ENCODE measurements at places on chromosomes 6 and 20.

- no peak for DNase-seq
Measured at GRCh38 chr6:161066511-161066910, 74.9 kb downstream of the MAP3K4 start.

DNA sequence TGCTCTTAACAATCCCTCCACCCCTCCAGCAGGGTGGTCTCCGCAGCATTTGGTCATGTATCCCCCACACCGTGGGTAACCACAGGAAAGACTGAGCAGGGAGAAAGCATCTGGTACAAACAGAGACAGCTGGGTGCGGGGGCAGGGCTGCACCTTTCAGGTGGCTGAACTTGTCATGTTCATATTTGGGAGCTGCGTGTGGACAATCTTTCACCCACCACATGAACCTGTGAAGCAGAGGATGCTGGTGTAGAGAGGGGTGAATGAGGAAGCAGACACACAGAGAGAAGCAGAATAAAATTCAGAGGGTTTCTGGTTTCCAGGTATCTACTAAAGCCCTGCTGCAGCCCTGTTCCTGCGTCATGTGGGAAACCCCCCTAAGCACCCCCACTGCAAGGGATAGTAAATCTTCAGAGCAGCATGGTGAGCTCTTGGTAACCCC, 8.9 kb downstream of the GFOD1 start:
- DNase-seq = peak; percentile 38

DNA sequence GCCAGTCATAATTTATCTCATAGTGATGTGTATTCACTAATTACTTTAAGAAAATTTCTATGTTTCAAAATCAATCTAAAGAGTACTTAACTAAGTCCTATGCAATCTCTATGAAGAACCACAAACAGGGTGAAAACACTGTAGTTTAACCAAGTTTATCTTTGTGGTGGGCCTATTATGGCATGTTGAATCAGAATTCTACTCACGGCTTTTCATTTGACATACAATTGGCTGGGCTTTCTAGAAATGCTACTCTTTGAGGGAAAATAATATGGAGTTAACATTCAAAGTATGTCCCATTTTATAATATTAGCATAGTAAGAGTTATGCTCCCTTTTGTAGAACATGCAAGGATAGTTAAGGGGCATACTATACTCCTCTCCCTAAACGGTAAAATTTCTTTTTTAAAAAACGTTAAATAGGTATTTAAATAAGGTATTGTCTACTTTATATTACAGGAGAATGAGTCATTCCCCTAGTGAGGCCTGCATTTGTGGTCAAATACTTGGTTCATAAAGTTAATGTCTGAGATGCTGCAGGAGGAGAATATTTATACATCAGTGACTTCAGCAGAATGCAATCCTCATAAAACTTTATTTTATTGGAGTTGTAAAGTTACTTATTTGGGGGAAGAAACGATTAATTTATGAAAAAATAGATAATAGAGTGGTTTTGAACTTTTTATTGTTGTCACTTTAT, 1.8 kb downstream of the MOXD1 start:
- no peak for DNase-seq

DNA sequence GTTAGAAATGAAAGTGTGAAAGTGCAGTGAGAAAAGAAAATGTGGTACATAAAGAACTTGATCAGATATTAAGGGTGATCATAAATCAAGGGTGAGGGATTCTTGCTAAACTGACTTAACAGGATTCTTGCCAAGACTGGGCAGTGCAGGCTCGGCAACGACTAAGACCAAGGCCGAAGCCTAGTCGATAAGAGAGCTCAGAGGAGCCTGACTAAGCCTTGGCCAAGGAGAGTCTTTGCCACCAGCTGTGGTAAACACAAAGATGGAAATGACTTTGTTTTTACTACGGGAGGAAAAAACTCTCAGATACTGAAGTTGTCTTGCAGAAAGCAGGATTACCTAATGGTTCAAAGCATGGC, 196.6 kb downstream of the LY86 start:
- DNase-seq = no peak

GRCh38 chr20:46307139-46307998, 929 bp downstream of the CDH22 start:
- DNase-seq = peak; percentile 96

DNA sequence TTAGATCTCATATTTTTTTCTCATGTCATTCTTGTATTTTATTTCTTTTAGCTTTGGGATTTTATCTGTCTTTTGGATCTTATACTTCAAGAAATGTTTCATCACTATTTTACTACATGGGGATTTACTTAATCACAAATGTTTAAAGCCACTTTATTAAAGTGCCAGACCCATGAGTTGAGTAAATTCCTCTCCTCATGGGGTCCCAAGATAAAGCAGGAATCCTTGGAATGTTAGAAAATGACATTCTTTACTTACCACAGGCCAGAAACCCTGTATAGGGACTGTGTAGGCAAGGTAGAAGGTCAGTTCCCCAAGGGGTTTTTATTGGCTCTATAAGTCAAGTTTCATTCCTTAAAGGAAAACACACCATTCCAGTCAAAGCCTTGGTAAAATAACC, 28.4 kb upstream of the OR2J2 start:
- no peak for DNase-seq

DNA sequence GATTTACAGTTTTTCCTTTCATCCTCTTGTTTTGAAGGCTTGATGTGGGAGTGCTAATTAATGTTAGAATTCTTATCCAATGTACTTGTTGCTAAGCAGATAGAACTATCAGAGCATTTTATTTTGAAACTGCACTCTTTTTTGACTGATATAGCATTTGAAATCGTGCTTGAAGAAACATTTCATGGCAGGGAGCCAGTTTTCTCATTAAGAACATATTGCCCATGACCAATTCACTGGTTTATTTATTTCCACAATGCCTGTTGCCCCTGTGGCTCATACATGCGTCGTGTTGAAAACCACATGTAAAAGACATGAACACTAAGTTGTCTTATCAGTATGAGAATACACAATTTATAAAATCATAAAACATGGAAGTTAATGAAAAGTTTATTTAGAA, 479.7 kb upstream of the FLRT3 start:
- DNase-seq = no peak

DNA sequence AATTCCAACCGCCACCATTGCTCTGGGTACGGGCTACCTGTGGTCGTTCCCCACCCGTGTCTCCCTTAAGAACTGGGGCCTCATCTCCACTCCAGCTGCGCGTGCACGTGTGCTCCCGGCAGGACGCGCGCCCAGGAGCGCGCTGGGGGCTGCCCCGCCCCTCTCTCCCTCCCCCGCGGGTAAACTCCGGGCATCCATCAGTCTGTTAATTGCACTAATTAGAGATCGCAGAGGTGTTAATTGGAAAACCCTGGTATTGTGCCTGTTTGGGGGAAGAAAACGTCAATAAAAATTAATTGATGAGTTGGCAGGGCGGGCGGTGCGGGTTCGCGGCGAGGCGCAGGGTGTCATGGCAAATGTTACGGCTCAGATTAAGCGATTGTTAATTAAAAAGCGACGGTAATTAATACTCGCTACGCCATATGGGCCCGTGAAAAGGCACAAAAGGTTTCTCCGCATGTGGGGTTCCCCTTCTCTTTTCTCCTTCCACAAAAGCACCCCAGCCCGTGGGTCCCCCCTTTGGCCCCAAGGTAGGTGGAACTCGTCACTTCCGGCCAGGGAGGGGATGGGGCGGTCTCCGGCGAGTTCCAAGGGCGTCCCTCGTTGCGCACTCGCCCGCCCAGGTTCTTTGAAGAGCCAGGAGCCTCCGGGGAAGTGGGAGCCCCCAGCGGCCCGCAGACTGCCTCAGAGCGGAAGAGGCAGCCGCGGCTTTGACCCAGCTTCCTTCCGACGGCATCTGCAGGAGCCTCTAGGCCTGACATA, 14.4 kb downstream of the FOXP4 start:
- DNase-seq = peak; percentile 93

DNA sequence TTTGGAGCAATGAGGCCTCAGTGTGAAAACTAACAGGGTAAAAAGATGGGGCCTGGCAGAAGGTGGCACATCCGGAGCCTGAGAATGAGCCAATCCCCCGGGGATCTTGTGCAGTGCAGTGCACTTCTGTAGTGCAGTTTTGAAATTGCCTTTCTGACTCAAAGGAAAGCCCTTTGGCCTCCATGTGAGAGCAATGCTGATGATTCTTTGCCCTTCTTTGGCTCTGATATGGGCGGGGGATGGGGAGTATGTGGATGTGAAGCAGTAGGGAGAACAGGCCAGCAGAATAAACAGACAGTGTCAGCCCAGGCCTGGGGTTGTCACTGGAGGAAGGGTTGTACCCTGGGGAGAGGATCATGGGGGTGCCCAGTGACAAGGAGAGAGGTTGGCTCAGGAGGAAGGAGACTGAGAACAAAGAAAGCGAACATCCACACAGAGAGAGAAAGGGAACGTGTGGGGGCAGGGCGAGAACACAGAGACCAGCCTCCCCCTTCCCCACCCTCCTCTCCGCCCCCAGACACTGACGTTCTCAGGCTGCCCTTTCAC, 351.2 kb downstream of the CDC5L start:
- peak; percentile 34 for DNase-seq

GRCh38 chr6:169867751-169868191, 116.3 kb downstream of the ERMARD start:
- DNase-seq = no peak

GRCh38 chr6:158387036-158387435, 74.8 kb downstream of the TULP4 start:
- DNase-seq = no peak

DNA sequence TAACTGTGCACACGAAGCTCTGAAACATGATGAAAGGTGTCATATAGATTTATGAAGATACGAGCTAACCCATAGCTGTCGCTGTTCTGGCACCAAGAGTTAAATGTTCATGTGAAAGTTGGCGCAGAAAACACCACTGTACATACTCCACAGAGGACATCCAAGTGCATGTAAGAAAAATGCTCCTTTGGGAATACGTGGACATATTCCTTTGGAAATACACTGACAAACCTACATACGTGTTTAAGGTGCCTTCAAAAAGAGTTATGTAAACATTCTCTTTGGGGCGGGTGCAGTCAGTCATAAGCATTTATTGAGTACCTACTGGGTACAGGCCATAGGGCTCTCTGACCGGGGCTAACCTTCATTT, 723 bp upstream of the ARID1B start:
- peak; percentile 51 for DNase-seq

GRCh38 chr6:16651871-16652270, 109.4 kb downstream of the ATXN1 start:
- DNase-seq = peak; percentile 32

- no peak for DNase-seq
Measured at GRCh38 chr6:137226697-137227096, 7.5 kb upstream of the IFNGR1 start.

GRCh38 chr6:63897952-63898351, 262.4 kb downstream of the PHF3 start:
- no peak for DNase-seq

- no peak for DNase-seq
Measured at GRCh38 chr6:33390767-33391277, 801 bp upstream of the KIFC1 start.

- peak; percentile 39 for DNase-seq
Measured at GRCh38 chr6:108167449-108168089, 1.7 kb downstream of the NR2E1 start.

- no peak for DNase-seq
Measured at GRCh38 chr20:43092386-43093088, 97.2 kb downstream of the PTPRT start.

DNA sequence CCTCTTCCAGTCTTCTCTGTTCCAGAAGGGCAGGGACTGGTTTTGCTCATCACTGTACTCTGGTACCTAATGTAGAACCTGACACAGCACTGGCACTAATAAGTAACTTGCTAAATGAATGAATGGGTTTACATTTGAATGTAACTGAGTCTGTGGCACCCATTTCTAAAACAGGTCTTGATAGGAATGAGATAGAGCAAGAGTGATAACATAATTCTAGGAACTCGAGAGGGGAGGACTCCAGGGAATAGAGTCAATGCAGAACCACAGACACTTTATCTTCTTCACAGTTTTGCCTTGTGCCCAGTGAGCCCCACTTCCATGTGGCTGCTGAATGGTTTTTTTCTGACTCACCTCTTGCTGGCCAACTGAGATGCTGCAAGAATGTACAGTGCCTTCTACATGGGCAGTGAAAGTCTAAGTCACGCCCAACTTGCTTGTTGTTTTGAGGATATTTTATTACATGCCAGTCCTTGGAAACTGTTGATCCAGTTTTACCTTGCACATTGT, 61.1 kb downstream of the TBC1D7 start:
- DNase-seq = no peak

GRCh38 chr6:170043150-170043819, 247.6 kb downstream of the DLL1 start:
- no peak for DNase-seq

DNA sequence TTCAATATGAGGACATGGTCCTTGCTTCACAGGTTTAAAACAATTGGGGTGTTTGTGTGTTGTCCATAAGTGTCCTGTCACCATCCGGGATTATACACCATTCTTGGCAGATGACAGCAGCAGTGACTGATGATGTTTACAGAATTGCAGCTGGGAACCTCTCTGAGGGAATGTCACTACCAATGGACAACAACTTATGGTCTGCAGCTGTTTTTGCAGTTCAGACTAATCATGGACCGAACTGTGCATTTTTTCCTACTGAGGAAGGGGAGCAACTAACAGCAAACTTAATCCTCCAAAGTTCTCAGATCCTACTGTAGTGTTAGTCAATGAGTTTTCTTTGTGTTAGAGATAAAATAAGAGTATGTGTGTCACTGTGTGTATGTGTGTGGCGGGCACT, 26.0 kb downstream of the FAM229B start:
- no peak for DNase-seq

DNA sequence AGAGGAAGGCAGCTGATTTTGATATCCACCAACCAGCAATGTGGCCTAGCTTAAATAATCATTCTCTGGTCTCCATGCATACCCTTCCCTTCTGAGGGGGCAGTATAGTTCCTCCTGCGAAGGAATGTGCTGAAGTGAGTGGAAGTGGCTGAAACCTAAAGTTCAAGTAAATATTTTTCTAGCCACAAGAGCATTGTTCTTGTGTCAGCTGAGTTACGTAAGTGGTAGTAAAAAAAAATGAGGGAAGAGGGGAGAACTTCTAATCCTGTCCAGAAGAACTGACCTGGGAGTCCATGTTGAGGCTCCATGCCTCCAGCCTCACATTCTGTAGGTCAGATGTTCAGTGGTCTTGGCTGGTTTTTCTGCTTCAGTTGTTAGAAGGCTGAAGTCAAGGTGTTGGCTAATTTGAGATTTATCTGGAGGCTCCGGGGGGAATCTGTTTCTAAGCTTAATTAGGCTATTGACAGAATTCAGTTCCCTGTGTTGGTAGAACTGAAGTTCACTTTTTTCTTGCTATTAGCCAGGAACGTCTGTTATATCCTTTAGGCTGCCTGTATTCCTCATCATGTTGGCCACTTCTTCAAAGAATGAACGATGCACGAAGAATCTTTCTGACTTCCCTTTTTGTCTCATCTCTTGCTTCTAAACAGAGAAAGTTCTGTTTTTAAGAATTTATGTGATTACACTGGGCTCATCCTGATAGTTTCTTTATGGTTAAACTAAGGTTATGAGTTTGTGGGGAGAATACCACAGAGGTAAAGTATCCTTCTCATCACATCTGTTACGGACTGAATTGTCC, 207.1 kb upstream of the PRSS16 start:
- no peak for DNase-seq

Data from GM13976 (cell line).